Stimulated activated CD4-positive, alpha-beta T cell treated with anti-CD3 and anti-CD28 coated beads, TNF-alpha, amount 100 ng/mL, for 24 hours (primary cell): ENCODE measurements at places on chromosomes 4 and X.

GRCh38 chr4:99968330-99968729 is 18.3 kb upstream of the H2AZ1 start:
- DNase-seq = no peak

GRCh38 chrX:154468217-154468616 is 10.1 kb downstream of the PLXNA3 start:
- DNase-seq = no peak

DNA sequence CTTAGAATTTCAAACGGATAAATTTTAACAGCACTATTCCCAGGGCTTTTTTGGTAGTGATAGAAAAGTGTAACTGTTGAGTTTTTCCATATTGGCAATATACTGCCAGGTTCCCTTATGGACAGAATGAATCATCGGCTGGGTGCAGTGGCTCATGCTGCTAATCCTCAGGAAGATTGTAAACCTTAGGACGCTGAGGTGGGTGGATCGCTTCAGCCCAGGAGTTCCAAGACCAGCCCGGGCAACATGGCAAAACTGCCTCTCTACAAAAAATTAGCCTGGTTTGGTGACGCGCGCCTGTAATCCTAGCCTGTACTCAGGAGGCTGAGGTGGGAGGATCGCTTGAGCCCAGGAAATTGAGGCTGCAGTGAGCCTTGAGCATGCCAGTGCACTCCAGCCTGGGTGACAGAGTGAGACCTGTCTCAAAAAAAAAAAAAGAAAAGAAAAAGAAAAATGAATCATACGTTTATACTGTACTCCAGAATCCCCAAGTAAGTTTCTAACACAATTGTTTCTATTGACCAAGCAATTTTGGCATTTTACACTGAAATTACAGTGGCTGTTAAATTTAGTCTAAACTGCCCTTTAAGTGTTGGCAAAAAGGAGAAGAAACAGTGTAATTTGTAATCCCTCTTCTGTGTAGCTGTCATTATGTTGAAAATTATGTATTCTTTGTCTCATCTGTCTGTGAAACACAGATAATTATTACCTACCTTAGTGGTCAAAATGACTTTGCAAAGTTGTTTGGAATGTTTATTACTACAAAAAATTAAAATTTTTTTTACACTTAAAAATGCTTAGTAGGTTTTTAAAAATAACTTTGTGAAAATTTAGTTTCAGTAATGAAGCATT is 1.8 kb downstream of the SLC30A9 start:
- DNase-seq = no peak

DNA sequence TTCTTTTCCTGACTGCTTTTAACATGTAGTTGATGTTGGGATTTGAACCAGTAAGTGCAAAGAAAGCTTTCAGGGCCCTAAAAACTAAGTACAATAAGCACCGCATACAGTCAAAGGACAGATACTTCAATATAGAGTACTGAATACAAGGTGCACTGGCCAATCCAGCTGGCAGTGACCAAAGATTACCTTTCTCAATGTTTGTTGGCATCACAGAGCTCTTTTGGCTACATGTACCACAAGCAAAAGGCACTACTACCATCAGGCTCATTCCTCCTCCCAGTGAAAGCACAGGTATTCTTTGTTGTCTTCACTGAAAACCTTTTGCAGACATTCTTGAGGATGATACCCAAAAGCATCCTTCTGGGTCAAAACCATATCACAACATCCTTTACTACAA is 65.2 kb upstream of the ZCCHC13 start:
- no peak for DNase-seq

DNA sequence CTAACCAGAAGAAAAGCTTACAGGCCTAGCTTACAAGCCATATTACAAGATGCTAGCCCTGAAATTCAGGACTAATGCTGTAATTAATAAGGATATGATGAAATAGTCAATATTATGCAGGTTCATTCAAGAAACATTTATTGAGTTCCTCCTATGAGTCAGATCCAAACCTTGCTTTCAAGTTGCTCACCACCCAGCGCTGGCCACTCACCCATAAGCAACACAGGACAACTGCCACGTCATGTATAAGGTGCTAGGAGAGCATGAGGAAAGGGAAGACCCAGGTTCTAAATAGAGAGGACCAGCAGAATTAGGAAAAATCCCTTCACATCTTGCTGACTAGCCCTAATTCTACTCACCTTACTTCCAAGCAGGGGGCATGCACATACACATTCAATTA is 23.3 kb downstream of the MAML3 start:
- no peak for DNase-seq

DNA sequence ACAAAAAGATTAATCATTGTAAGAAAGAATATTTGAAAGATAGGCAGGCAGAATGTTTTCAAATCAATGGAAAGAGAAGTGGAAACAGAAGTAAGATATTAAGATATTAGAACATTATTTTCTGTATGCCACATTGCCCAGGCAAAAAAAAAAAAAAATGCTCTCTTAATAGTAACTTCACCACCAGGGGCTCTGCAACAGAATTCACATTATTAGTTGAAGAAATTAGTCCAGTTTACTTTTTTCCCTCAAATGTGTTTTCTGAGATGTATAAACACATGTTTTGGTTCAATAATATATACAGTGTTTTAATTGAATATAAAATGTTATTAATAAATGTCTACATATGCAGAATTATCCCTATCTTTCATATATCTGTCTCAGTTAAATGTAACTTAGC is 78.0 kb upstream of the ADAD1 start:
- DNase-seq = no peak

DNA sequence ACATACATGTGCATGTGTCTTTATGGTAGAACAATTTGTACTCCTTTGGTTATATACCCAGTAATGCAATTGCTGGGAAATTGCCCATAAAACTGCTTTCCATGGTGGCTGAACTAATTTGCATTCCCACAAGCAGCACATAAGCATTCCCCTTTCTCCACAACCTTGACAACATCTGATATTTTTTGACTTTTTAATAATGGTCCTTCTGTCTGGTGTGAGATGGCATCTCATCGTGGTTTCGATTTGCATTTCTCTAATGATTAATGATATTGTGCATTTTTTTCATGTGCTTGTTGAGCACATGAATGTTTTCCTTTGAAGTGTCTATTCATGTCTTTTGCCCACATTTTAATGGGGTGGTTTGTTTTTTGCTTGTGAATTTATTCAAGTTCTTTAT is 166.0 kb downstream of the TMEM47 start:
- DNase-seq = no peak

- DNase-seq = no peak
These were observed 76.0 kb downstream of the ABLIM2 start for GRCh38 chr4:8082517-8083055.

DNA sequence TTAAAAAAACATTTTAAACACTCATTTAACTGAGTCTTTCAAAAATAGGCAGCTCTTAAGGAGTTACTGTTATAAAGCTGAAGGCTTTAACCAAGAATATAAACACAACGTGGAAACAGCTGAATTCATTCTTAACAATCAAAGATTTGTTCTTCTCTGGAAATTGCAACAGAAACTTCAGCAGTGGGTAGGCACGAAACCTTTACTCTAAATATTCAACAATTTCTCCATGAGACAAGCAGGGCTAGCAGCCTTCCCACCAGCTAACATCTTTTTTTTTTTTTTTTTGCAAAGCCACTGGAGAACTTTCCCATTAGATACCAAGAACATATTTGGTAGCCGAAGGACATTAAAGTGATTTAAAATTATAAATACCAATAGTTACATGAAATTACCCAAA is 78.2 kb upstream of the PRSS48 start:
- no peak for DNase-seq

DNA sequence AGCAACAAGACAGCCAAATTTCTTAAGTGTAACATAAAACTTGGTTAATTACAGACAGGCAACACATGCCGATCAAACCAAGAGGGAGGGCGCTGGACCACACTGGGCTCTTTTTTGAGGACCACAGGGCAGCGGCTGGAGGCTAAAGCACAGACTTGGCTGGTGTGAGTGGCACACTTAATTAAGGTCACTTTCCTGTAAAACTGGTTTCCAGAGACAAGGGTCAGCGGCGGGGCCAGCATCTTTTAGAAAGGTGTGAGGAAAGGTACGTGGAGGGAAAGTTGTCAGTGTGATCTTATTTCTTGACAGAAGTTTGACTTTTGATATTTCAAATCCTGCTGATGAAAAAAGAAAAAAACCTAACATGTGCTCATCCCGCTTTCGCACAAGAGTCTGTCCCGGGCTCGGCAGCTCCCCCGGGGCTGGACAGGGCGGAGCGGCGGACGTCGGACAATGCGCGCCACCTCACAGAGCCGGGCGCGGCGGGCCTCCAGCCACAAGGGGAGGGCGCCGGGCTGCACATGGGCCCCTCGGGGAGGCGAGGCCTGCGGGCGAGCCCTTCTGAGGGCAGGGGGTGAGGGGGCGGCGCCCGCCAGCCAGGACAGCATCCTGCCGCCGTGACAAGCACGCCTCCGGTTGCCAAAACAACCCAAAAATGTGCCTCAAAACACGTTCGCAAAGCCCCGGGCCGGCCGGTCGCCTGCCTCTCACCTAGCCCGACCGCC is 660 bp upstream of the HSPA4L start:
- no peak for DNase-seq

DNA sequence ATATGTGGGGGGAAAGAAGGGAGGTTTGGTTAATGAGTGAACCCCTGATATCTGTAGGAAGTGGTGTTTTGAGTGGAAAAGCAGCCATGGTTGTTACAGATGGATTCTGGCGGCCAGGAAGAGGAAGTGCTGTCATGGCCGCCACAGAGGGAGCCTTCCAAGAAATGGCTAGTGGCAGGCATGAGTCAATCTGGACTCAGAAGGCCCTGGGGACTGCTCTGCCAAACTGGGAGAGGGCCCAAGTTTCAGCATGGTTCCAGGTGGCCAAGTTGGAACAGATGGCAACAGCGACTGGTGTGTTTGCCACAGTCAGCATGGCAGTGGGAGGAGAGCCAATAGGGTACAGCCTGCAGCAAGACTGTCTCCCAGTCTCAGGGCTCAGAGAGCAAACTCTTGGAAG is 32.5 kb downstream of the ETDB start:
- DNase-seq = no peak

DNA sequence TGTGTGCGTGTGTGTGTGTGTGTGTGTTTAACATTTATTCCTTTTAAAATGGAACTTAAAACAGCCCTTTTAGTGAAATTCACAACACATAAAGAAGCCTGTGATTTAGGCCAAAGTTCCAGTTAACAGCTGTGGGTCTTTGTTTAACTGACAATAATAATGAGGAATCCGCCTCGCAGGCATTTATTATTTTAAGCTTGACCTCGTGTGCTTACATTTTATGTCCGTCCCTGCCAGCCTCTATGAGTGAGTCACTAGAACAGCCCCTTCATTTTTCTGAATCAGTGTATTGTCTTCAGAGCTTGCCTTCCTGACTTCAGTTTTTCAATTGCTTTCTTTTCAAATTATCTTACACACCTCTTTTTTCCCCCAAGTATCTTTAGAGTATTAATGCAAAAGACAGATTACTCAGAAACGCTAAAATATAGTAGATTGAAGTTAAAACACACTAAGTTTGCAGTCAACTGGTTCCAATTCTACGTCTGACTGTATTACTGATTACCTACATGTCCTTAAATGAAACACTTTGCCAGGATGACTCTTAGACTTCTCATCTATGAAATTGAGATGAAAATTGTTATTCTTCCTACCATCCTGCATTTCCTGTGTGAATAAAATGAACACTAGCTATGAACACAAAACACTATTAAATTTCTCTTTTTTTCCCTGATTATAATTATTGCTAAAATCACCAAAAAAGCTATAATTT is 319.6 kb upstream of the HS3ST1 start:
- no peak for DNase-seq

- DNase-seq = no peak
These were observed 99.4 kb upstream of the IL1RAPL1 start for GRCh38 chrX:28487818-28488217.

DNA sequence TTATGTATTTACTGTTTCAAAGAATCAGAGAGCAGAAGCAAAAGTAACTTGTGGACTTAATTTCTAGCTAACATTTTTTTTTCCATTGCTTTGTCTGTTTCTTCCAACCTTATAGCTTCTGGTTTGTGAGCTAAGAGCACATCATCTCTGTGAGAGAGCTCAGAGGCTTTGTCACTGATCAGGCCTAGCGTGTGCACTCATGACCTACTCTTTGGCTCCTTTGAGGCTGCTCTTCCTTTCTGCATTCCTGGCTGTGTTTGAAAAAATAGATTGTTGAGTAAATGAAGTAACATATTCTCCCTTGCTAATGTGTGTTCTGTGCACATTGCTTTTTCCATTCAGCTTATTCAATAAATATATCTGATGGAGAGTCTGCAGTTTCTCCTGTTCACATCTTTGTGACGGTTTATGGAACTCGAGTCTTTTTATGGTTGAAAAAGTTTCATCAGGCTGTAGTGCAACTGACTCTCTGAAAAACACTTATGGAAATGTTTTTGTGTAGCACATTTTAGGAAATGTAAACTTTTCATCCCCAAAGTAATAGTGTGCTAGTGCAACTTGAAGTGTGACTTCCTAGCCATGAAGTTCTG is 133.0 kb downstream of the RAPGEF2 start:
- DNase-seq = no peak

DNA sequence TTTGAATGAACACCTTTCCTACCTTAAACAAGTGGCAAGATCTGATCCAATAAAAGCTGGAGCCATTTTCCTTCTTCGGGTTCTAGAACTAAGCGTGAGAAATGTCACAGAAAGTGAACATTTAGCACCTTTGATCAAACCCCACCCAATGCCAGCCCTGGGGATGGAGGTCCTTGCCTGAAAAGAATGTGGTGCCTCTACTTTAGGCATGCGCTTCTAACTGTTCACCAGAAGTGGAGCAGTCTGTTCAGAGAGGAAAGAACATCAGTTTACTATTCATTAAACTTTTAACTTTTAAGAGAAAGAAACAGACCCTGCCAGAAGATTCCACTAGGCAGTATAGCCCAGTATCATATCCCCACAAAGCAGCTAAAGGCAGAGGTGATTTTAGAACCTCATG is 75.9 kb downstream of the INTS12 start:
- DNase-seq = no peak

DNA sequence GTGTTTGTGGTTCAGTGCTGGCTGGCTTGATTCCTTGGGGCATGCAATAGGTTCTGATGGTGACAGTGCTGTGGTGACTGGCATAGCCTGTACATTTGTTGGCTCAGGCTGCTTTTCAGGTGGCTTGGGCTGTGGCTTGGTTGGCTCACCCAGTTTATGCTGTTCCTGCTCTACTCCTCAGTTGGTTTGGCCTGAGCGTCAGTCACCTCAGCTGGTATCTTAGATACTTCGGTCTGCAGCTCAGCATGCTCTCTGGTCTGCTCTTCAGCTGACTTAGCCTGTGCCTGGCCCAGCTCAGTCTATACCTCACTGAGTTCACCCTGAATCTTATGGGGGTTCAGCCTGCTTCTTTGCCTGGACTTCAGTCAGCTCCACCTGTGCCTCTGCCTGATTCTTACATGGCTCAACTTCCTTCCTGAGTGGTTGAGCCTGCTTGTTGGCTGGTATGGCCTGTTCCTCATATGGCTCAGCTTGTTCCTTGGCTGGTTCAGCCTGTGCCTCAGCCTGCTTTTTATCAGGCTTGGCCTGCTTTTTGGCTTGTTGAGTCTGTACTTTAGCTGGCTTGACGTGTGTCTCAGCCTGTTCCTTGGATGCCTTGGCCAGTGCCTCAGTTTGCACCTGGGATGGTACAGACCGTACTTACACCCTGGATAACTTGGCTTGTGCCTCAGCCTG is 170.6 kb downstream of the MSN start:
- DNase-seq = no peak

GRCh38 chrX:16966752-16967448 is 20.4 kb downstream of the REPS2 start:
- no peak for DNase-seq
